Muscle of leg (tissue), 16 donors: ENCODE measurements at places on chromosomes 6 and 20. TPM values are rescaled to one million over a fixed set of nuclear protein-coding genes. Genes with fewer than 3 reads are reported as not detected.

DNA sequence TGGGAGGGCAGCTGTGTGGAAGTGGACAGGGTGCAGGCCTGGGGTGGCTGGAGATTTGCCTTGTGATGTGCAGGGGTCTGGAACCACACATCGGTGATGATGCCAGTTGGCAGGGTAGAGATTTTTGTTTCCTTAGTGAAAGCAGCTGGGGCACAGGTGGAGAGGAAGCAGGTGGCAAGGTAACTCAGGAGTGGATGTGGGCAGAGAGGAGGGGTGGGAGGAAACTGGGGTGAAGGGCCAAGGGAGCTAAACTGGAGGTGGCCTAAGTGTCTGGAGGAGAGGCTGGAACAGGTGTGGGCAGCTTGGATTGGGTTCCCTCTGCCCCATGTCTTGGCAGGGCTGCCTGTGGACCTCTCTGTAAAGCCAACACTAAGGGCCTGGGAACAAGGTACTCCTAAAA is 4.7 kb upstream of the SCUBE3 start:
- no peaks in the 10 kb centered on the region for H3K36me3 ChIP-seq
- peaks cover 5% of the 10 kb centered on the region for H3K4me1 ChIP-seq
- no peak overlapping the region for H3K4me3 ChIP-seq
- H3K27me3 ChIP-seq: peaks cover 66% of the 10 kb centered on the region
- no peak for DNase-seq
- no peak overlapping the region for H3K27ac ChIP-seq

GRCh38 chr6:20811109-20811761 is 277.0 kb downstream of the CDKAL1 start:
- H3K27me3 ChIP-seq: no peaks in the 10 kb centered on the region
- DNase-seq: peak; percentile 68
- no peak overlapping the region for H3K27ac ChIP-seq

GRCh38 chr20:23647346-23647745 is 9.6 kb upstream of the CST3 start:
- DNase-seq: no peak
- no peak overlapping the region for H3K27ac ChIP-seq
- H3K4me1 ChIP-seq: peaks cover 5% of the 10 kb centered on the region
- H3K4me3 ChIP-seq: no peak overlapping the region

DNA sequence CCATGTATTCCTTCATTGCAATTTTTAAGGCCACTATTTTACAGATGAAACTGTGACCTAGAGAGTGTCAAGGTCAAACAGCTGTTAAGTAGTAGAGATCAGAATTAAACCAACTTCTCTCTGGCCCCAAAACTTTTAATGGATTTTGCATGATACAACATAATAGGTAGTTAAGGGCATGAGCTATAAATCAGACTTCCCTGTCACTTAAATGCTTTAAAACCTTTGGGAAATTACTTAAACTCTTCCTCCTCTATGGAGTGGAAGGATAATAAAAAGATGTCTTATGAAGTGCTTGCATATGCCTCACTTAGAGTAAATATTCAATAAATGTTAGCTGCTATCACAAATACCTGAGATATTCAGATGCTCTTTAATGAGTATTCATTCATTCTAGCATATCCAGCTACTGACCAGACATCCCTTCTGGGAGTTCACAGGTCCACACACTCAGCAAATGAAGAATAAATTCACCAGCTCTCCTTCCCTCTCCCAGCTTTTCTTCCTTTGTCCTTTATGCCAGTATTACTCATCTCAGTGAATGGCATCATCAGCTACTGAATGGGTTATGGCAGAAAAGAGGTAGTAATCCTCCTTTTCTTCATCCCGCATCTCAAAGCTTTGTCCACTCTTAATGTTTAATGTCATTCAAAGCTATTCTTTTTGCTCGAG is 36.2 kb downstream of the EYA4 start:
- no peaks in the 10 kb centered on the region for H3K4me1 ChIP-seq
- DNase-seq: no peak
- H3K36me3 ChIP-seq: no peaks in the 10 kb centered on the region
- H3K27ac ChIP-seq: no peak overlapping the region
- no peak overlapping the region for H3K4me3 ChIP-seq

DNA sequence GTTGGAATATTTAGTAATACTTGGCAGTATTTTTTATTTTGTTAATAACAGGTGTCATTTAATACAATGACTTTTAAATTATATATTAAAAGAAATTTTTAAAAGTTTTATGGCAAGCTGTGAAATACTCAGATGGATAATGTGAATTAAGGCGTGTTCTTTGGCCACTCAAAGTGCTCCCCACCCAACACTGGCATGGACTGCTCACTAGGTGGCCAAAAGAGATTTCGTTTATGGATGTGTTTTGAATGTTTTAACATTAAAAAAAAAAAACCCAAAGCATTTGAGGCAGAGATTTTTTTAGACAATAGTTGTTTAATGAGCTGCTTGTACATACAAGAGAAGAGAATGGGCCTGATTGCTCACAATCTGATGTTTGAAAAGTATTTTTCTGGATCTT is 86.5 kb downstream of the QKI start:
- no peaks in the 10 kb centered on the region for H3K36me3 ChIP-seq
- peak; percentile 65 for DNase-seq
- H3K27me3 ChIP-seq: no peaks in the 10 kb centered on the region
- H3K4me1 ChIP-seq: peaks cover 2% of the 10 kb centered on the region
- no peak overlapping the region for H3K4me3 ChIP-seq
- no peak overlapping the region for H3K27ac ChIP-seq

GRCh38 chr20:38466983-38467382 is 5.7 kb upstream of the RALGAPB start:
- no peaks in the 10 kb centered on the region for H3K4me1 ChIP-seq
- no peak overlapping the region for H3K4me3 ChIP-seq
- H3K36me3 ChIP-seq: no peaks in the 10 kb centered on the region

DNA sequence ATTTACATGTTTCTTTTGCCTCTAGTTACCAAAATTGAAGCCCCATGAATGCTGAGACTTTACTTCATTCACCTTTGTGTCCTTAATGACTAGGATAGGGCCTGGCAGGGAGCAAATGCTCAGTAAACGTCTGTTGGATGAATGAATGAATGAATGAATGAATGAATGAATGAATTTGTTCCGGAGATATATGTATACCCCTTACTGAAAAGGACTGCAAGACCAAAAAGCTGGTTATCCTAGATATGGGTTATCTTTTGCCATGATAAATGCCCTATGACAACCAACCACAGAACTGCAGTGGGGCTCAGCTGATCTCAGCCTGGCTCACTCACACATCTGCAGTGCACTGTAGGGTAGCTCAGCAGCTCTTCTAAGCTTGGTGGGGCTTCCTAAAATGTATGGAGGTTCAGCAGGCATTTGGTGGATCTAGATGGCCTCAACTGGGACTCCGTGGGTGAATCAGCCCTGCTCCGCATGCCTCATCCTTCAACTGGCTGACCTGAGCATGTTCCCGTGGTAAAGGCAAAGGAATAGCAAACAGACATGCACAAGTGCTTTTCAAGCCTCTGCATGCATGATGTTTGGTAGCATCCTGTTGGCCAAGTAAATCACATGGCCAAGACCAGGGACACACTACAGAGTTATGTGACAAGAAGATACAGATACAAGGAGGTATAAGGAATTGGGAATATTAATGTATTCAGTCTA is 378.7 kb upstream of the SOX4 start:
- H3K27ac ChIP-seq: no peak overlapping the region
- H3K36me3 ChIP-seq: peaks cover 10% of the 10 kb centered on the region

GRCh38 chr6:99189823-99190721 is 159.4 kb downstream of the FAXC start:
- no peak for DNase-seq
- H3K4me3 ChIP-seq: no peak overlapping the region
- no peaks in the 10 kb centered on the region for H3K36me3 ChIP-seq
- H3K4me1 ChIP-seq: no peaks in the 10 kb centered on the region
- H3K27ac ChIP-seq: no peak overlapping the region
- no peaks in the 10 kb centered on the region for H3K27me3 ChIP-seq

DNA sequence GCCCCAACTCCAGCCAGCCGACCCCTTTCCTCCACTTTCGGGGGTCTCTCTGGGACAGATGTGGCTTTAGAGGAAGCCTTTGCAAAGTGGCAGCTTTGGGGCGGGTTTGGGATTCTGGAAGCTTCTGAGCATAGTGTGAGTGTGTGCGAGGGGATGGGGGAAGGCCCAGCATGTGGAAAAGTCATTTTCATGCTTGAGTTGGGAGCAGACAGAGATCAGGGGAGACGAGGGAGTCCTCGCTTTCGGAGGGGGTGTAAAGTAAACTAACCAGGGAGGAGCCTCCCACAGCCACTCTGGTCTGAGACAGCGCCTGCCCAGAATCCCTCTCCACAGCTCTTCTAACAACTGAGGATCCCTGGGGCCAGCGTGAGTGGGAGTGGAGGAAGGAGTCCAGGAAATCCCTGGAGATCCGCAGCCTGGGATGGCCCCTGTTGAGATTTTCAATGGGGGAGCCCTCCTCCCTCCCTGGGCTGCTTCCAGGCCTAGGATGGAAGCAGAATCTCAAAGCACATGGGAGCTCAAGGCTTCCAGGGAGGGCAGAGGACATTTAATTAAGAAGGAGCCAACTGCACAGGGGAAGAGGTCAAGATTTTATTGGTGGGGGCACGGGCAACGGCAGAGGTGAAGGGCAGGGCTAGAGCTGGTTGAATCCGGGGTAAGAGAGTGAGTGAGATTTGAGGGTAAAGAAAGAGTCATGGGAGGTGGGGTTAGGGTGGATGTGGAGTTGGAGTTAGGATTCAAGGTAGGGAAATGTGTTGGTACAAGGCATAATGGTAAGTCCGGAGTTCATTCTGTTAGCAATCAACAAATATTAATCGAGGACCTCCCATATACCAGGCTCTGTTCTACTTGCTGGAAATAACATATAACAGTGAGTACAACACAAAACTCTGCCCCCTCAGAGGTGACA is 102.3 kb upstream of the FOXP4 start:
- H3K27ac ChIP-seq: peak overlapping the region; percentile 93
- H3K36me3 ChIP-seq: no peaks in the 10 kb centered on the region
- H3K4me1 ChIP-seq: peaks cover 29% of the 10 kb centered on the region
- peak; percentile 93 for DNase-seq

DNA sequence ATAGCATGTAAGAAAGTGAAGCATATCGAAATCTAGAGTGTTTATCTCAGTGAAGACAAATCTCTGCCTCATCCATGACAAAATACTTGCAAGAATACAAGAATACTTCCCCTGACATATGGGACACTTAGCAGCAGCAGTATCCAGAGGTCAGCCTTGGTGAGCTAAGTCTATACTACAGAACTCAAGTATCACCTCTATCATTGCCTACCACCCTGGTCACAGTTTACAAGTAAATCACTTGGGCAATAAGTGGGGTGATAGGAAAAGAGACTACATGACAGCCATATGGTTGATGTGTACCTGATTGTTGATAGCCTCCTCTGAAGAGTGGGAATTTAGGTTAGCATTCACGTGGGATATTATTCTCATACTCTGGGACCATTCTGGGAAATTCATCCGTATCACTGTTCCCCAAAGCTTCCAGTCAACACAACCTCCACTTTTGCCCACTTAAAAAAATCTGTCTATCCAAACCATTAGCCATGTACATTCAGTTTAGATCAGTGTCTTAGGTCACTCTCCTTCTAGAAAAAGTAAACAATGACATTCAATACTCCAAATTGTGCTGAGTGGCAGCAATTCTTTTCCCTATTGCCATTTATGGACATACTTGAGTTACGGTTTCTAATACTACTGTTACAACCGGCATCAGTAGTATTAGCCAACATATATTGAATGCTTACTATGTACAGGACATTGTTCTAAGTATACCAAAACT is 118.2 kb upstream of the PRSS16 start:
- H3K4me3 ChIP-seq: no peak overlapping the region
- DNase-seq: no peak
- H3K4me1 ChIP-seq: peaks cover 9% of the 10 kb centered on the region
- H3K27me3 ChIP-seq: no peaks in the 10 kb centered on the region
- no peaks in the 10 kb centered on the region for H3K36me3 ChIP-seq
- no peak overlapping the region for H3K27ac ChIP-seq

DNA sequence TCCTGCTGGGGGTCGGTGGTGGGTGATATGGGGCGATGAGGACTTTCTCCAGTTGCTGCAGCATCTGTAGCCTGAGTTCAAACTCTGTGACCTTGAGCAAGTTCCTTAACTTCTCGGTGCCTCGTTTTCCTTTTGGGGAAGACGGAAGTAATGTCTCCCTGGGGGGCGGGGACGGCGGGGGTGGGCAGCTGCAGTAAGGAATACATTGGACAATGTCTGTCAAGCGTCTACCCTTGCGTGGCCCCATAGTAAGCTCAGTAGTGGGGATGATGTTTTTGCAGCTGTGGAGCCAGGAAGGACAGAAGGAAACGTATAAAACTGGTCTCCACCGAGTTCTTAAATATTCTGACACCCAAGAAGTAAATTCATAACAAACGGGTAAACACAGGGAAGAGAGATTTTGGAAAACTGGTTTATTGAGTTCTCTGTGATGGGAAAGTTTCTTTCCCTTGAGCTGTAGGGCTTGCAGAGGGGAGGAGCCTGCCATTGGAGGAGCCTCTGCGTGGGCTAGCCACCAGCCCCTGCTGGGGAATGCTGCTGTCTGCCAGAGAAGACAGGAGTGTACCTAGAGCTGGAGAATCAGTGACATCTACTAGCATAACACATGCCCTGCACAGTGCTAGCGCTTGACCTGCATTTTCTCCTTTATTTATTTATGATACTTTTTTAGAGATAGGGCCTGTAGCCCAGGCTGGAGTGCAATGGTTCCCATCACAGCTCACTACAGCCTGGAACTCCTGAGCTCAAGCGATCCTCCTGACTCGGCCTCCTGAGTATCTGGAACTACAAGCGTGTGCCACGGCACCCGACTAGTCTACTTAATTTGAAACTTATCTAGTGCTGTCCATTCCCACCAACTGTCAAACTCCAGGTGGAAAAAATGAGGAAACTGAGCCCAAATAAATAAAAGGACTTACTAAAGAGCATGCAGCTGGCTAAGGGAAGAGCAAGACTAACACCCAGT is 1.2 kb upstream of the ACSS1 start:
- peak overlapping the region; percentile 69 for H3K27ac ChIP-seq
- peaks cover 42% of the 10 kb centered on the region for H3K4me1 ChIP-seq
- peaks cover 4% of the 10 kb centered on the region for H3K36me3 ChIP-seq
- H3K4me3 ChIP-seq: peak overlapping the region; percentile 84
- H3K27me3 ChIP-seq: peaks cover 5% of the 10 kb centered on the region

DNA sequence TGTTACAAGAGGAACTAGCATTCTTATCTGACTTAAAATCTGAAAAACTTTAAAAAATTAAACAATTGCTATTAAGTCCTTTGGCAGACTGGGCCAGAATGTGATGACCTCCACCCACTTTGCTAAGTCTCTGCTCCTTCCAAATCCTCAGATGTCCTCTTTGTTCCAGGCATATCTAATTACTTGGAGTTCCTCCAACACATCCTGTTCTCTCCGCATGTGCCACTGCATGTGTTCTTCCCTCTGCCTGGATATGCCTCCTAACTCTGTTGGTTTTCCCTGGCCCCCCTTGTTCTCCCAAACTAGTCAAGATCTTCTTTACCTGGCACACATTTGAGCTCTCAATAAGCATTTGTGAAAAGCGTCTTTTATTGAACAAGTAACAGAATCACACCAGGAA is 23.1 kb downstream of the ELOVL2 start:
- no peaks in the 10 kb centered on the region for H3K36me3 ChIP-seq
- H3K4me3 ChIP-seq: no peak overlapping the region
- H3K27ac ChIP-seq: no peak overlapping the region
- peaks cover 9% of the 10 kb centered on the region for H3K4me1 ChIP-seq

GRCh38 chr6:109024368-109024767 is 70.3 kb downstream of the SESN1 start:
- H3K27me3 ChIP-seq: no peaks in the 10 kb centered on the region
- H3K36me3 ChIP-seq: no peaks in the 10 kb centered on the region
- no peak for DNase-seq
- no peak overlapping the region for H3K27ac ChIP-seq
- H3K4me1 ChIP-seq: no peaks in the 10 kb centered on the region

Gene HLA-DRA
- total RNA-seq: 30.7 TPM

Gene WFDC10B
- total RNA-seq: not detected

Gene OR2J3
- total RNA-seq: not detected

Gene ZSCAN23
- total RNA-seq: 5.5 TPM

Gene TBX18
- 20.3 TPM for total RNA-seq

Gene MCHR2
- not detected for total RNA-seq

Gene CRISP3
- 0.04 TPM for total RNA-seq
